NCI-H460 (cell line): ENCODE measurements at places on chromosomes 5 and 9. TPM values are rescaled to one million over a fixed set of nuclear protein-coding genes. Genes with fewer than 3 reads are reported as not detected.
A peak's percentile ranks its signal among the peaks of the same experiment; 100 is the strongest.

- no peak for DNase-seq
Measured at GRCh38 chr9:33913541-33913940, 96.6 kb downstream of the UBE2R2 start.

- no peak for DNase-seq
Measured at GRCh38 chr5:157447201-157447637, 12.8 kb upstream of the NIPAL4 start.

- DNase-seq, result no peak
Measured at GRCh38 chr9:11663913-11664312, 1029.3 kb upstream of the TYRP1 start.

DNA sequence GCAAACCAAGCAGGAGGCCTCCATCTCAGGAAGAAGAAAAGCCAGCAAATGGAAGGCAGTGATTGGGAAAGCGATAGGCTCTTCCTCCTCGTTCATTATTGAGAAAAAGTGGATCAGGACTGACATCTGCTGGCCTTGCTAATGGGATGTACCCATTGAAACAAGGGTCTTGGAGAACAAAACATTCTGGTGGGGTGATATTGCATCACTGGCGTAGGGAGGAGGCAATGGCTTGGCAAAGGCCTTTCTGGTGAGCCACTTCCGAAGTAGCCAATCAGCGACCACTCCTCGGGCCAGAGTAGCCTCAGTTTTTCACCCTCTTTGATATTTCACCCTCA lies 86.7 kb upstream of the NFIB start:
- peak; percentile 69 for DNase-seq

DNA sequence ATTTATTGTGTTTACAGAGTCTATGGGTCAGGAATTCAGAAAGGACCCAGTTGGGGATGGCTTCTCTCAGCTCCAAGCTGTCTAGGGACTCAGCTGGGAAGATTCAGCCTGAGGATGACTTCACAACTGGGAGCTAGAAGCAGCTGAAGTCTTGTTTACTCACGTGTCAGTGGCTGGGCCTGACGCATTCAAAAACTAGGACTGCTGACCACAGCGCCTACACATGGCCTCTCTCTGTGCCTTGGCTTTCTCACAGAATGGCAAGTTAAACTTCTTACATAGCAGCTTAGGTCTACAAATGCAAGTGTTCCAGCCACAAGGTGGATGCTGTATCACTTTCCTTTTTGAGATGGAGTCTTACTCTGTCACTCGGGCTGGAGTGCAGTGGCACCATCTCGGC lies 16.3 kb upstream of the PPP2CA start:
- DNase-seq, result no peak

DNA sequence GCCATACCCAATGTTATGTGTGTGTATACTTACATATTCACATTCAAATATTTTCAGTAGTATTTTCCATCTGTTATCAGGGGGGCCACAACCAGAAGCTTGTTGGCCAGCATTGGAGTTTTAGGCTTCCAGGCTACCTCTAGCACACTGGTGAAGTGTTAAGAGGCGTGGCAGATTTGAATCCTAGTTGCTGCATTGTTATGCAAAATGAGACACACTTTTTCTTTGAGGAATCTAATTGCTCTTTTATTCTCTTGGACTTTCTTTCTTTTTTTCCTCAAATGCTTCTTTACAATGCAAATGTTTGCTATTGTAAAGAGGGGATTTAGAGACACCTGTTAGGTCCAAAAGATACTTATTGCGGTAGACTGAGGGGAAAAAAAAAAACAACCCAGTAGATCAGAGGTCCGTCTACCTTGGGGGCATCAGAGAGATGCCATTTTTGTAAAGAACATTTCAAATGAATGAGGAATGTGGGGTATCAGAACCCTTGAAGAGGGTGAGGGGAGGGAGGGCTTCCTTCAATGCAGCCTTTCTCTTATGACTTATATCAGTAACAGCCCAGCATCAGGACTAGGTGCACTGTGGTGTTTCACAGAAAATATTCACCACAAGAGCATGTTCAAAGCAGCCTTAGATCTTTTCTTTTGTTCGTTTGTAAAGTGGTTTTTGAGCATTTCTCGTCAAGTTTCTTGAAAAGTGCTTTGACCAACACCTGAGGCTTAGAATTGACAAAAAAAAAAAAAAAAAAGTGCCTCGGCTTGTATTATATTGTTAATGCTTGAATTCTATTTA lies 3.8 kb downstream of the SMARCA2 start:
- no peak for DNase-seq

DNA sequence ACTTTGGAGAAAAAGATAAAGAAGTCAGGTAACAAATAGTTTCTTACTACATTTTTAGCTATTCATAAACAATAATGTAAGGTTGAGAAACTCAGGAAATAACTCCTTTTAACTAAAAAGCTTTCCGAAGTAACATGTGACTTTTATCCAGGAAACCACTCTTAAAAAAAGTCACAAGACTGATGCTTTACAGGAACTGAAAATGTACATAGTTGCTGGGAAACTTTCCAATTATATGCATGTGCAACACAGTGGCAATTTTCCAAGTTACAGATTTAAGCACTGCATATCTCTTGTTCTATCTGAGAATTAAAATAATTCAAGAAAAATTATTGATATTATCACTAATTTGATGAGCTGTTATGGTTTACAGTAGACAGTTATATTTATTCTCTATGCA lies 105.2 kb downstream of the CDH10 start:
- DNase-seq, result no peak

DNA sequence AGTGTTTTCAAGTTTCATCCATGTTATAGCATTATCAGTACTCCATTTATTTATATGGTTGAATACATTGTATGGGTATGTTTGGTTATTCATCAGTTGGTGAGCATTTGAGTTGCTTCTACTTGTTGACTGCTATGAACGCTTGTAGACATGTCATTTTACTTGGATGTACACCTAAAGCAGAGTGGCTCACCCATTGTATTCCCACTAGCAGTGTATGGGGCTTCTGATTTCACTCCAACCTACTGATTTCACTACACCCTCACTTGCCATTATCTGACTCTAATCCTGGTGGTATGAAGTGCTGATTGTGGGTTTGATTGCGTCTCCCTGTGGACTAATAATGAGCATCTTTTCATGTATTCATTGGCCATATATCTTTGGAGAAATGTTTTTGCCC lies 9.5 kb downstream of the NPM1 start:
- DNase-seq, result no peak

- DNase-seq, result no peak
Measured at GRCh38 chr5:59325070-59325469, 568.5 kb downstream of the PDE4D start.

DNA sequence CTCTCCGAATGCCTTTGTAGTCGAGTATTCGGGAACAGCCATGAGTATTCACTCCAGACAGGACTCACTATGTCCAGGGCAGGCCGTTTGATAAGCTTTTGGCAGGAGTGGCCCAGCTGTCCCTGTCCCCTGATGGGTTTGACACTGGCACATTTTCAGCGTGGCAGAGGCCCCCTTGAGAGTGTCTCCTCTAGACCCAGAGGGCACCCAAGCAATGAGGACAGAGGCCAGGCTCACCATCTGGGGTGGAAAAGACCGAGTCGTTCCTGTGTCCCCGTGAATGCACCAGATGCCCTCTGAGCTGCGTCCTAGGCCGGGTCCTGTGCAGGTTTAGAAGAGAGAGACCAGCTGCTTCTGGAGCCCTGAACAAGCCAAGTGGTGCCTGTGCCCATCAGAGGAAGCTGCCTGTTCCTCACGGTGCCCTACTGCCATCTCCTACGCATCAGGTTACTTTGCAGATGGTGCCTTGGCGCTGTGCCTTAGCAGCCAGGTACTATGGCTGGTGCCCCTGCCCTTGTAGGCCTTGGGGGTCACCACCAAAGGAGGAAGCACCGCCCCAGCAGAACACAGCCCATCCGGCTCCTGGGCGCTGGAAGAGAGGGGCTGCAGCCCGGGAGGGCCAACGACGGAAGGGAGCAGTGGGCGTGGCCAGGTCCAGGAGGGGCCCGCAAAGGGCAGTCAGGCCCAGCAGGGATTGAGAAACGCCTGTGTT lies 42.4 kb downstream of the LRSAM1 start:
- no peak for DNase-seq

DNA sequence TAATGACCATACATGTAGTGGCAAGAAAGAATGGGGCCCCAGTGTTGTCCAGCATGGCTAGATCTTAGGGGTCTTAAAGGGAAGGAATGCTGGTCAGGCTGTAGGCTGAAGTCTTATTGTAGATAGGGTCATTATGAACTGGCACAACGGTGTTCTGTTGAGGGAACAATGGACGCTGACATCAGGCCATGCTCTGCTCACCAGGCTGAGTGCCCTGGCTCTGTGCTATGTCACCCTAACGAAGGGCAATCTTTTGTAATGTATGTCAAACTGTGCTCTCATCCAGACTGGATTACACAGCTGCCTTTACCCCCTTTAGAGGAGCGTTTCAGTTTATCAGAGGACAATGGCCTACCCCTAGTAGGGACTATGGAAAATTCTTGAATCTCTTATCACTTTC lies 14.6 kb upstream of the ZNF608 start:
- DNase-seq, result no peak

DNA sequence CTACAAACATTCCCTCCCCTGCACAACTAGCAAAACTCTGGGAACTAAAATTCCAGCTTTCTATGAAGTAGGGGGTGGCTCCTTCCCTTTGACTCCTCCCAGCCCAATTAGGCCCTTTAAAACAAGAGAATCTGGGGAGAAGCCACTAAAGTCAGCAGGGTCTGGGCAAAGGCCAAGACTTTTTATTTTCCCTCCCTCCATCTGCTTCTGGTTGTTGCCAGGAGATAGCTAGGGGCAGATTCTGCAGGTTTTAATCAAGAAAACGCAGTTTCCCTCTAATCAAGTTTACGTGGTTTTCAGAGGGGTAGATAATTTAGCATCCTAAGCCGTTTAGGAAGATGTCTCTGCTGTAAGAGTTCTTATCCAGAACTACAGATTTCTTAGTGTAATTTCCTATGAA lies 114.5 kb upstream of the CDH6 start:
- no peak for DNase-seq

DNA sequence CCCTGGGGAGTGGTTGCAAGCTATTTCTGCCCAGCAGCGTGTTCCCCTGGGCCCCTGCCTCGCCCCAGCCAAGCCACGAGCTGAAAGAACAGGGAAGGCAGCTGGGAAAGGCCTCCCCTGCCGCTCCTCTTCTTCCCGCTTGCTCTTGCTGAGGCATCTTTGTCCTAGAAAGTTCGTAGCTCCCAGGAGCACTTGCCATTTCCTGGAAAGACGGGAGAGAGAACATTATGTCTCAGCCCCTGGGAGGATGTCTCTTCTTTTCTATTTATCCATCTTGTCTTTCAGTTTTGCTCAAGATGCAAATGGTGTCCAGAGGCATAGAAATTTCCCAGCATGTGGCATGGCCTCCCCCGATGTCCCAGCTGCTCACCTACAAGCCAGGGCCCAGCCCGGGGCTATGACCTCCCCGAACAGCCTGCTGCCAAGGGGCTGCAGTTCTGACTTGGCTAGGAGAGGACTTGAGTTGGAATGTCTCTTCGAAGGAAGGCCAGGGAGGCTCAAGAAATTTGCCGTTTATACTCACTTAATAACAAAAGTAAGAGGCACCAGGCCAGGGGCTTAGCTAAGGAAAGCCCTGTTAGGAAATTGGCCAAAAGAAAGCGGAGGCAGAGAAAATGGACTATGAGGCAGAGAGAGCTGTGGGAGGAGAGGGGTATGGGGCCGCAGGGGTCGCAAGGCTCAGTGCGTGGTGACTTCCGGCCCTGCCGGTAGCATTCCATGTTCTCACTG lies 87.3 kb downstream of the LIFR start:
- no peak for DNase-seq

DNA sequence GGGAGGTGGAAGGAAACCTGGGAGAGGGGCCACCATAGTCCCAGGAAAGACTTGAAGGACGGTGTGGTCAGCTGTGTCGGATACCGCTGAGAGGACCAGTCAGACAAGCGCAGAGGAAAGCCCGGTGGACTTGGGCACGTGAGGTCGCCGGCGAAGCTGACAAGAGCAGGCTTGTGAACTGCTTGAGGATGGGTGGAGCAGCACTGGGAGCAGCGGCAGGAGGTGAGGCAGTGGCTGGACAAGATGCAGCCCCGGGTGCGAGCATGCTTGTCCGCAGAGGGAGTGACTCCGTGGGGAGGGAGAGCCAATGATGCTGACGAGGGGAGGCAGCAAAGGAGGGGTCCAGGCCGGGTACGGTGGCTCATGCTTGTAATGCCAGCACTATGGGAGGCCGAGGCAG lies 18.3 kb upstream of the CD74 start:
- DNase-seq, result no peak

- no peak for DNase-seq
Measured at GRCh38 chr9:84189904-84190303, 150.7 kb downstream of the SLC28A3 start.

- DNase-seq, result no peak
Measured at GRCh38 chr9:107569174-107569573, 79.6 kb upstream of the KLF4 start.

DNA sequence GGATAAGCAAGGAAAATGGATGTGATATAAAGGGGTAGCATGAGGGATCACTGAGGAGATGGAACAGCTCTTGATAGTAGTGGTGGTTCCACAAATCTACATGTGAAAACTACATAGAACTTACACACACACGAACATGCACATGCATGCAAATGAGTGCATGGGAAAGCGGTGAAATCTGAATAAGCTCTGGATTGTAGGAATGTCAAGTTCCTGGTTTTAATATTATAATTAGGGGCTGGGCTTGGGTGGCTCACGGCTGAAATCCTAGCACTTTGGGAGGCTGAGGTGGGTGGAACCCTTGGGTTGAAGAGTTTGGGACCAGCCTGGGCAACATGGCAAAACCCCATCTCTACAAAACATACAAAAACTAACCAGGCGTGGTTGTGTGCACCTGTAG lies 13.1 kb upstream of the PDCL start:
- DNase-seq, result no peak

DNA sequence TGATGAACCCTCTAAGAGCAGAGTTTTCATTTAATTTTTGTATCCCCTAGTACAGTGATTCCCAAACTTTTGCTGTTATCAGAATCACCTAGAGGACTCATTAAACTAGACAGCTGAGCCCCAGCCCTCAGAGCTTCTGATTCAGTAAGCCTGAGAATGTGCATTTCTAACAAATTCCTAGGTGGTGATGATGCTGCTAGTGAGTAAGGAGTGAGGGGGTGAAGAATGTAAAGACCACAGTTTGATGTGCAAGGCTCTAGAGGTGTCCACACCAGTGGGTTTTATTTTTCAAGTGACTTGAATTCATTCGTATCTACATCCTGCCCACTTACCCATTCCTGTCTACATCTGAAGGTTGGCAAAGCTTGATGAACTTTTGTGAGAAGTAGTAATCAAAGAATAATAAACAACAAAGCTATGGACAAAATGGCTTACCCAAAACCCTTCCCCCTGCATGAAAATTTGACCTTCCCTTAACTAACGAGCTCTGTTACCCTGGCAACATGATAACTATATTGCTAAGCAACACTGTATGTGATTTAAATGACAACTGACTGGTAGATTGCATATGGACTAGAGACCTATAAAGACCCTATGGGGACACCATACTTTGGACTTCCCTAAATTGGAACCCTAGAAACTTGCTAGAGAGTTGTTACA lies 35.2 kb downstream of the DTWD2 start:
- DNase-seq, result no peak

The OTP gene
- total RNA-seq, result not detected in 2 replicates

The MAP3K1 gene
- total RNA-seq, result 5.1 and 5.6 TPM in 2 replicates

The RNF183 gene
- 0.32 TPM in 1 of 2 replicates, not detected in the other for total RNA-seq

The NMUR2 gene
- total RNA-seq, result not detected in 2 replicates

The ARL14EPL gene
- total RNA-seq, result not detected in 2 replicates

The ADGRD2 gene
- total RNA-seq, result not detected in 2 replicates

The PCDHGC5 gene
- 0.30 TPM in 1 of 2 replicates, not detected in the other for total RNA-seq
